A549 treated with CpdA at 1 μM for 4 hours (cell line): ENCODE measurements at places on chromosomes 1 and 21. TPM values are rescaled to one million over a fixed set of nuclear protein-coding genes. Genes with fewer than 3 reads are reported as not detected.

SLC45A3 gene
- 4.9 to 7.3 TPM (median 6.8 TPM) in 5 replicates for total RNA-seq

HTR1D gene
- total RNA-seq, result 10.1 to 13.5 TPM (median 11.0 TPM) in 5 replicates

SGIP1 gene
- not detected in 5 replicates for total RNA-seq

OR2L5 gene
- not detected in 5 replicates for total RNA-seq

GSTM5 gene
- not detected in 5 replicates for total RNA-seq

HCRTR1 gene
- total RNA-seq, result 0.07 to 0.08 TPM in 2 of 5 replicates, not detected in the others

GPR37L1 gene
- total RNA-seq, result 0.13 to 0.20 TPM (median 0.17 TPM) in 5 replicates

RCSD1 gene
- total RNA-seq, result 0.07 to 0.15 TPM (median 0.09 TPM) in 4 of 5 replicates, not detected in the other

KNCN gene
- total RNA-seq, result not detected in 5 replicates
